A549 treated with ZK216348 at 1 μM for 4 hours (cell line): ENCODE measurements at places on chromosomes 12 and 14. TPM values are rescaled to one million over a fixed set of nuclear protein-coding genes. Genes with fewer than 3 reads are reported as not detected.

KRT85 gene
- not detected in 5 replicates for total RNA-seq

WDR20 gene
- 20.1 to 21.9 TPM (median 20.4 TPM) in 5 replicates for total RNA-seq

CMA1 gene
- not detected in 5 replicates for total RNA-seq

VDR gene
- total RNA-seq: 2.5 to 3.2 TPM (median 2.8 TPM) in 5 replicates

SYT10 gene
- total RNA-seq: not detected in 5 replicates

MYRFL gene
- not detected in 5 replicates for total RNA-seq

EML5 gene
- total RNA-seq: 0.45 to 1.5 TPM (median 0.55 TPM) in 5 replicates

RNASE3 gene
- not detected in 5 replicates for total RNA-seq

LGMN gene
- 46.4 to 63.3 TPM (median 59.4 TPM) in 5 replicates for total RNA-seq

FOXN3 gene
- total RNA-seq: 2.9 to 6.5 TPM (median 5.3 TPM) in 5 replicates

TEDC1 gene
- total RNA-seq: 16.9 to 52.9 TPM (median 47.2 TPM) in 5 replicates

MTRFR gene
- total RNA-seq: 12.9 to 19.0 TPM (median 15.9 TPM) in 5 replicates

ADCY4 gene
- 0.21 TPM in 1 of 5 replicates, not detected in the others for total RNA-seq

SOAT2 gene
- 0.14 to 0.75 TPM (median 0.23 TPM) in 5 replicates for total RNA-seq

TSHR gene
- total RNA-seq: not detected in 5 replicates

GLT1D1 gene
- total RNA-seq: not detected in 5 replicates

FGF23 gene
- not detected in 5 replicates for total RNA-seq

IKBIP gene
- 44.9 to 77.3 TPM (median 69.7 TPM) in 5 replicates for total RNA-seq

CIPC gene
- total RNA-seq: 6.0 to 9.0 TPM (median 7.8 TPM) in 5 replicates

MAP3K9 gene
- 4.3 to 6.5 TPM (median 5.4 TPM) in 5 replicates for total RNA-seq

SLC25A29 gene
- 5.8 to 10.7 TPM (median 10.2 TPM) in 5 replicates for total RNA-seq

TMEM132C gene
- total RNA-seq: not detected in 5 replicates

ANO2 gene
- not detected in 5 replicates for total RNA-seq

C12orf56 gene
- total RNA-seq: 0.12 TPM in 1 of 5 replicates, not detected in the others

OSBPL8 gene
- 9.6 to 22.3 TPM (median 17.8 TPM) in 5 replicates for total RNA-seq

OTX2 gene
- not detected in 5 replicates for total RNA-seq
